GM04504 (cell line): ENCODE measurements at places on chromosomes 6 and 20.

DNA sequence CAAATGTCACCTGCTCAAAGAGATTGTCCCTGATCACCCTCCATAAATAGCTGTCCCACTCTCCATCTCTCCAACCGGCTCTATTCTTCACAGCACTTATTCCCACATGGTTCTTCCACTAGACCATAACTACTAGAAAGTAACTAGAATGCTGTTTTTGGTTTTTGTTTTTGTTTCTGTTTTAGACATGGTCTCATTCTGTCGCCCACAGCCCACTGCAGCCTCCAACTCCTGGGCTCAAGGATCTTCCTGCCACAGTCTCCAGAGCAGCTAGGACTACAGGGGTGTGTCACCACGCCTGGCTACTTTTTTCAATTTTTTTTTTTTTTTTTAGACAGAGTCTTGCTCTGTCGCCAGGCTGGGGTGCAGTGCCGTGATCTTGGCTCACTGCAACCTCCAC, 12.2 kb downstream of the MMP24 start:
- DNase-seq: no peak

- DNase-seq: no peak
Measured at GRCh38 chr6:43630980-43631619, 2.0 kb upstream of the GTPBP2 start.

DNA sequence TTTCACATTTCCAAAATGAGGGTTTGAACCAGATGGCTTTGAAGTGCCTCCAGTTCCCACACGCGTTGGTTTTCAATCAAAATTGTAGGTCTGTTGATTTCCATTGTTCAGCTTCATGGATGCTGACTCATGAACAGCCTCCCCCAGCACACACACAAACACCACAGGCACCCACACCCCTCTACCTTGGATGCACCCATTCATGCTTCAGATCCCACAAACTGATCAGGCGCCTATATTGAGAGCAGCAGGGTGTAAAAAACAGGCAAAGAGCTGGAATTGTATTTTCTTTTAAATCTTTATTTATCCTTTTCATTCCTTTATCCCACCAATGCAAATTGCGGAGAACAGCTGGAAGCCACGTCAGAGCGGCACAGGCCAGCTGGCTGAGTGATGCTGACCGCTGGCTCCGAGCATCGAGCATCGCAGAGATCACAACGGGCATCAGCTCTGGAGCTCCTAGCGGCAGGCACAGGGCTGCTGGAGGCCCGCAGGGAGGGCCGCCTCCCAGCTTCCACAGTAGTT, 29.3 kb upstream of the TBC1D7 start:
- DNase-seq: no peak

DNA sequence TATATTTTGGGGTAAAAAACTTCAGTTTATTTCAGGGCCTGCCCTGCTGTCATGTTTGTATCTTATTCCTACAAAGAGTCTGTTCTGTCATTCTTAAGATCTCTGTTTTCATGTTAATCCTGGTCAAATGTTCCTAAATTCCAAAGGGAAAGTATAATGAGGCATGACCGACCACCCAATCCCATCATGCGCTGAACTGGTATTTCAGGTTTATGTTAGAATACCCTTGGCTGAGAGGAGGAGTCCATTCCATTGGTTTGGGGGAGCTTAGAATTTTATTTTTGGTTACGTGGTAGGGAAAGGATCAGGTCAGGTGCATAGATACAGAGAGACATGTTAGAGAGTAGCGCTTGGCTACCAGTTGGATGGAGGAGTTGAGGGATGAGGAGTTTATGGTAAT, 25.7 kb downstream of the CFAP61 start:
- DNase-seq: no peak

GRCh38 chr6:36968266-36968977, 13.9 kb downstream of the PI16 start:
- DNase-seq: no peak

DNA sequence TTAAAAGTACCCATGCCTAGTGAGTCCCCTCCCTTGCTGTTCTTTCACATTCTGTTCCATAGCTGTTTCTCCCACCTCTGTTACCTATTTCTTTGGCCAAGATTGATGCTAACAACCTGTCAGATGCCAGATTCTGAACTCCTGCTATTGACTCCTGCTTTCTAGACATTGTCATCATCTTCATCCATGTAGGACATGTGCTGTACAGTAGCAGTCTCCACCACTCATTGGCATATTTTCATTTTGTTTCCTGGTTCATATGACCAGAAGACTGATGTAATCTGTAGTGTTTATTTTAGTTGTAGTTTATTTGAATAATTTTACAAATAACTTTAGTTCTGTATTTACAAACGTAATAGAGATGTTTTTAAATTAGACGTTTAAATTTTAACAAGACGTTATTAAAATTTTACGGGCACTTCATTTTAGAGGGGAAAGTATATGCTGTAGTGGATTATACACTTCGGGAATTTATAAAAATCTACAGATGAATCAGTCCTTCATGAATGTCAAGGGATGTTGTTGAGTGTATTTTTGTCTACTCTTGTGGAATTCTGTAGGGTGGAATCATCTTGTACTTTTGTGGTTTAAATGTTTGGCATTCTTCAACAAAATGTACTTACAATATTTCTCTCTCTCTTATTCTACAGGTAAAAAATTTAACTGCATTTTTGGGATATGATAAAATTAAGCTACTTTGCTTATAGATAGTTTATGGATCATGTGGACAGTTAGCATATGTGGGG, 34.1 kb downstream of the TRMT11 start:
- DNase-seq: no peak

- DNase-seq: no peak
Measured at GRCh38 chr6:8993111-8993510, 557.8 kb upstream of the SLC35B3 start.

DNA sequence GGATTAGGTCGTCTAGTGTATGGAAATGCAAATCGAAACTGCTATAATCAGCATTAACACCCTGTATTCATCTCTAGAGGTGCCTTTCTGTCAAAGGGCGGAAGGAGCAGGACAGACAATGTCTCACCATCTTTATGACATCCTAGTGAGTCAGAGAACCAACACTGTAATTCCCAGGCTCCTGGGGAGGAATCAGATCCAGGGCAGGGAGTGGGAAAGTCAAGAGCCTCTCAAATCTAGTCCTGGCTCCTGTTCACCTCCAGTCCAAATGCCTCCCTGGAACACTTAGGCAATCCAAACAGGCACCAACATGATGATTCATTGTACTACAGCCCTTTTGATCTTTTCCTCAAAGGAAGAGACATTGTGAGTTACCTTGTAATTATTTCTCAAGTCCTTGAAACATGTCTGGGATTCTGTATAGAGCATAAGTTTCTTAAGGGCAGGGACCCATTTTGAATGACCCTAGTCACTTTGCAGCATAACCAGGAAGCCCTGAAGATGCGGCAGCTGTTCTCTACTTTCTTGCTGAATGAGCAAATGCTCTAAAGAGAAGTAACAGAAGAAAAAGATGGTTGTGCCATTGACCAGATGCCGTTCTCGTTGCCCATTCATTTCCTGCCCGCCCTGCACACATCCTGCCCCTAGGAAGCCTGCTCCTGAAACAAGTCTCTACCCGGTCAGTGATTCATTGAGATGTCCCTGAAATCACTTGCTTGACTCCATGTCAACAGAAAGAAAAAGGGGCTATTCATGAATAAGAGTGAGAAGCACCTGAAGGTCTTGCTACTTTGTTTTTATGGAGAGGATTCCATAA, 112.8 kb upstream of the JARID2 start:
- DNase-seq: peak; percentile 78

- DNase-seq: no peak
Measured at GRCh38 chr6:20448828-20449227, 47.1 kb downstream of the E2F3 start.

DNA sequence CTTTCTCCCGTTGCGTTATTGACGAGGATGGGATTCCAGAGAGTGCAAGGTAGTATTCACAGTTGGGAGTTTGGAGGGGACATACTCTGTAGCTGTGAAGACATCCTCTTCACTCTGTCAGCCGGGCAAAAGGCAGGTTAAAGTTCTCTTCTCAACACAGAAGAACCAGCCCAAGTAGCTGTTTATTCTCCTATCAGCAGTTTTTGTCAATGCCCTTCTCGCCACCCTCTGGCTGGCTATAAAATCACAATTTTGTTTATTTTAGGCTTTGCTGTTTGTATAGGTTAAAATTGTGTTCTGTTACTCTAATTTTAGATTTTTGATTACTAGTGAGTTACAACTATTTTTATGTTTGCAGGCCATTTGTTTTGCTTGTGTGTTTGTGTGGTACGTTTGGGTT, 37.9 kb upstream of the MAS1 start:
- no peak for DNase-seq

DNA sequence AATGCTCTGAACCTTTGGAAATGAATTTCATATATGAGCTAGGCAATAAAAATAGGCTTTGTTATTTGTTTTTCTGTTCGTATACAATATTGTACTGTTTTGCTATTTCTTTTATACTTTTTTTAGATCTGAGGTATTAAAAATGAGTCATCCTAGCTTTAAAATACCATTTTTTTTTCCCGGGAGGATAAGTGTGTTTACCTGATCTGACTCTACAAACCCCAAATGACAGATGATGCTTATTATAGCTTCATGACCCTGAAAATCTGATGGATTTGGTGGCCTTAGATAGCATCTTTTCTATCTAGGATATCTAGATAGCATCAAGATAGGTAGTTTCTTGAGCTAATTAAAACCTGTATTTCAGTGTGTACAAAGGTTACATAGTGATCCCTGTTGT, 206.4 kb downstream of the DTNBP1 start:
- DNase-seq: no peak

DNA sequence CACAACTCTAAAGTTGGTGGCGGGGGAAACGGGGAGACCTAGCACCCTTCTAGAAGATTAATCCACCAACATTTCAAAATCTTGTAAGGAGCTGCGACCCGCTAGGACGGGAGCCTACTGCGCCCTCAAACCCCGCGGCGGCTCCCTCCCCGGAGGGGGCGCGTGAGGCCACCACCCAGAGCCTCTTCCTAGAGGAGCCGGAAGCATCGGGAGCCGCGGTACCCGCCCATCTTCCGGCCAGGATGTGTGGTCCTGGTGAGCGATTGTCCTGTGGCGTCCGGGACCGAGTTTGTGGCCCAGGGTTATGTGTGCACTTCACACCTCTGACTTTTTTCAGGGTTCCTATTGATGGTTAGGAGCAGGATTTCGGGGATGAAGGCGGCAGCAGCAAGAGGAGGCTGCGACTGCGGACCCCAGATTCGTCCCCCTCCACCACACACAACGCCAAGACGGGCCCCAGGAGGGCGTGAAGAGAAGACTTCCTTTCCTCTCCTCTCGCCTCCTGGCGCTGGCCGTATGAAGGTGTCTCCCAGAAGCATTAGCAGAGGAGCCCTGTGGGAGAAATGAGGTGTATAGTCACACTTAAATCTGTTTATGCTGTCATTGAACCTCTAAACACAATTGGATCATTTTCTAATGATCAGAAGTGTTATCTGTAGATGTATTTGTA, 10.7 kb downstream of the ZNF165 start:
- no peak for DNase-seq

GRCh38 chr6:138204792-138205384, 13.4 kb downstream of the PBOV1 start:
- no peak for DNase-seq

- no peak for DNase-seq
Measured at GRCh38 chr20:17014217-17014616, 212.6 kb upstream of the PCSK2 start.

GRCh38 chr6:2596222-2596621, 154.5 kb downstream of the MYLK4 start:
- DNase-seq: no peak

DNA sequence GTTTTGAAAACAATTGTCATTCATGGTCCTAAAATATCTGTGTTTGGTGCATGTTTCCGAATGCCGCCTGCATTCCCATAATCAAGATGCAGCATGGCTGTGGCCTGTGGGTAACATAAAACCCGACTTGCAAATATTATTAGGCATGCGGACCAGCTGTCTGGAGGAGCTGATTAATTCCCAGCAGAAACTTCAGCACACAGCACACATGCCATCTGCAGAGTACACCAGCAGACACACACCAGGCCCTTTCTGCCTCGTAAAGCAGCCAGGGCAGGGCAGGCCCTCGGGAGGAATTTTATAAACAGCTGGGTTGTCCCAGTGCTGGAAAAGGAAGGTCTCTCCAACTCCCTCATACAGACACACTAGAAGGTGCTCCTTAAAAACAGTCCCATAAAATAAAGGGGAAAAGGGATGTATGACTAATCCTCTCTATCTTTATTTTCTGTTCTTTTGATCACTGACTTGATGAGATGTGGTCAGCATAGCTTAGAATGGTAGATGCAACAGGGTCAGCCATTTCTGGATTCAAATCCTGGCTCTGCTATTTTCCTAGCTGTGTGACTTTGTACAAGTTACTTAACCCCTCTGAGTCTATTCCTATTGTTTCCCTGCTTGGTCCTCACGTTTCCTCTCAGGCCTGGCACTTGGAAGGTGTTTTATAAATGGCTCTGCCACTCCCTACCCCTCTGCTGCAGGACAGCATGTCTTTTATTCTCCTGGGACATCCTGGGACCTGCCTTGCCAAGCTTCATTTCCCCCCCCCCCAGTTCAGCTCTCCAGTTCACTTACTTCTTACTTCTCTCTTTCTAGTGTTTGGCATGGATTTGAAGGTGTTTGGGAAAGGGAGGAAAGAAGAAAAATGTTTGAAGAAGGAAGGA, 85.9 kb upstream of the TRAF3IP2 start:
- DNase-seq: peak; percentile 19

GRCh38 chr6:139713424-139713823, 339.0 kb upstream of the CITED2 start:
- no peak for DNase-seq

GRCh38 chr20:58909585-58909984, 57.1 kb downstream of the GNAS start:
- DNase-seq: no peak

- no peak for DNase-seq
Measured at GRCh38 chr6:103729658-103730057, 1130.1 kb downstream of the HACE1 start.

- DNase-seq: no peak
Measured at GRCh38 chr6:41122373-41122772, 31.8 kb downstream of the TREML1 start.

- no peak for DNase-seq
Measured at GRCh38 chr6:1838604-1839213, 229.0 kb downstream of the FOXC1 start.

DNA sequence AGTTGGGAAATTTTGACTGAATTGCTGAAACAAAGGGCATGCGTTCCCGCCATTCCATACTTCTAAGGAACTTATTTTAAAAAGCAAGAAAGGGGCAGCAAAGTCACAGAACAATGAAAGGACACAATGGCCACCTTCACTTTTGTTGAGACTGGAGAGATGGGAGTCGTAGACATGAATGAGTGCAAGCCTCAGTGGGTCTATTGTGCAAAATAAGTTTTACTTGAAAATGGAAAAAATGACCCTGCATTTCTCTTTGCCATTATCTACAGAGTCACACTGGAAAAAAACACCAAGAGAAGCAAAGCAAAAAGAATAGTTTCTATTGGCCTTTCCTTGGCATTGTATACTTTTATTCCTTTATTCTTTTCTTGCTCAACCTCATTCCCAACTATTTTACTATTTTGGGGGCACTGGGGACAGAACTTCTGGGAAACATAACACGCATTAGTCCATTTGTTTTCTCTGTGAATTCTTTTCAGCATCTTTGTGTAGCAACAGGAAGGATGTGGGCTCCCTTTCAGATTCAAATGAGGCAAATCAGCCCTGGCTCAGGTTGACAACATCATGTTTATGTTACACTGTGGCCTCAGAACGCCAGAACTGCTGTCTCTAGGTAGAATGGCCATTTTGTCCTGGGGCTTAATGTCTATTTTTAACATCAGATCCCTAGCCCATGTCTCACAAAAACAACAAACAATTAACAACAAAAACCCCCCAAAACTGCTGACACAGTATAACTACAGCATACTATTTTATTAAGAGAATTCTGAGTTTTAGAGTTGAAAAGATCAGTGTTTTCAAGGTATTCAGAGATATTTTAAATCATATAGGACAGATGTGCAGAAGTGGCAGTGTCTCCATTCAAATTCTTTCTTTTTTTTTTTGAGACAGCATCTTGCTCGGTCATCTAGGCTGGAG, 122.2 kb downstream of the FYN start:
- no peak for DNase-seq
